ENCODE measurements at places on chromosomes 16 and 17.

- no peak for DNase-seq
These were observed 4.2 kb upstream of the KLHL11 start for GRCh38 chr17:41869426-41869825.

- no peak for DNase-seq
These were observed 104.4 kb upstream of the CLEC3A start for GRCh38 chr16:77917971-77918370.

DNA sequence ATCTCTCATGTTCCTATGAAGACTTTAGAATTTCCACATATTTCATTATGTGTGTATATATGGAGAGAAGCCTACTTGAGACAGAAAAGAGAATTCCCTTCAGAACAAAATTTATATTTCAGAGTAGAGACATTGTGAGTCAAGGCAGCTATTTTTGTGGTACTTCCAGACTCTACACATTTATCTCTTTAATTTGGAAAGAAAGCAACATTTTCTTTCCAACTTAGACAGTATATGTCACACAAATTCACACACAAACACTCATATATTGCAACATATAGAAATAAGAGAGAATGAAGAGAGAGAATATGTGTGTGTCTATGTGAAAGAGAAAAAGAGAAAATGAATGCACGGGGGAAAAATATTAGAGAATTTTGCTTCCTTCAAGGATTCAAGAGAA, 158.8 kb downstream of the CDH8 start:
- DNase-seq = no peak

- DNase-seq = no peak
These were observed 441.1 kb downstream of the MAF start for GRCh38 chr16:79159261-79160049.

DNA sequence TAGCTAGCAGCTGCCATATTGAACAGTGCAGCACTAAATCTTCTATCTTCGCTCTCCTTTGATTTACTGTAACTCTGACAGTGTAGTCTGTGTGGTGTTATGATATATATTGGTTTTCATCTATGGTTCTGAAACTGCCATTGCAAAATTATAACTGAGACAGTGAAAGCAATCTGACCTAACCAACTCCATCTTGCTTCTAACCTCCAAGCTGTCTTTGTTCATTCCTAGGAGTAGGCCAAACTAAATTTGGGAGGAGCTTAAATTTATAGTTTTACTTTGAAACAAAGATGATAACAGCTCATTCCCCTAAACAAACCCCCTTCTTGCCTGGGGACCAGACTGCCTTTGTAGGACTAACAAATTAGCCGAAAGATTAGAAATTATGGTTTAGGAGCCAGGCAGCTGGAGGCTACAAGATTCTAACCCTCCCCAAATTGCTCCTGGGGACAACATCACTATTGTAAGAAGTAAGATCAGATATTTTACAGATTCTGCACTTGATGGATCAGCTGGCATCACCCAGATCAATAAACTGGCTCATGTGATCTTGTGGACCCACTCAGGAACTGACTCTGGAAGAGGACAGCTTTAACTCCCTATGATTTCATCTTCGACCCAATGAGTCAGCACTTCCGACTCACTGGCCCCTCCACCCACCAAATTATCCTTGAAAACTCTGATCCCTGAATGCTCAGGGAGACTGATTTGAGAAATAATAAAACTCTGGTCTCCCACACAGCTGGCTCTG, 47.0 kb upstream of the FBXO47 start:
- peak; percentile 76 for DNase-seq

DNA sequence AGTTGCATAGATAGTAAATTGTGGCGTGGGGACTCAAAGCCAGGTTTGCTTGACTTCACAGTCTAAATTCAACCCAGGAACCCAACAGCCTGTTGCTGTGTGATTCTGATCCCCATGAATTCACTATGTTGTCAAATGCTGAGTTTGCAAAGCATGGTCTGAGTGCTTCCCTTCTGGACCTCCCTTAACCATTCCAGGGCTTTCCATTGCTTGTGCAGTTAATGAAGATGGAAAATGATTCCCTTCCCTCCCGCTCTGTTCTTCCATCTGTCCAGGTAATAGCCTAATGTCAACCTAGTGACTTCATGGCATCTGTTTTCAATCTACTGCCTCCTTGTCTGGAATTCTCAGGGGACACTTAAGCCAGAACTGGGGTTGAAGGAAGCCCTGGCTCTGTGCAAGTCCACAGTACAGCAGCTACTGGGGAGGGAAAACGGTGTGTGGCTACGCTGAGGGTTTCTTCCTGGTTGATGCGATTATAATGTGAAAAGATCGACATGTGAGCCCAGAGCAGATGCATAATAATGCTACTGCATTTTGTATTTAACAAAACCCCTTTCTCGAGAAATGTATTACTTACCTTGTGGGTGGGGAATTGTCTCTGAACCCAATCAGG, 206.7 kb downstream of the CDH13 start:
- peak; percentile 23 for DNase-seq

DNA sequence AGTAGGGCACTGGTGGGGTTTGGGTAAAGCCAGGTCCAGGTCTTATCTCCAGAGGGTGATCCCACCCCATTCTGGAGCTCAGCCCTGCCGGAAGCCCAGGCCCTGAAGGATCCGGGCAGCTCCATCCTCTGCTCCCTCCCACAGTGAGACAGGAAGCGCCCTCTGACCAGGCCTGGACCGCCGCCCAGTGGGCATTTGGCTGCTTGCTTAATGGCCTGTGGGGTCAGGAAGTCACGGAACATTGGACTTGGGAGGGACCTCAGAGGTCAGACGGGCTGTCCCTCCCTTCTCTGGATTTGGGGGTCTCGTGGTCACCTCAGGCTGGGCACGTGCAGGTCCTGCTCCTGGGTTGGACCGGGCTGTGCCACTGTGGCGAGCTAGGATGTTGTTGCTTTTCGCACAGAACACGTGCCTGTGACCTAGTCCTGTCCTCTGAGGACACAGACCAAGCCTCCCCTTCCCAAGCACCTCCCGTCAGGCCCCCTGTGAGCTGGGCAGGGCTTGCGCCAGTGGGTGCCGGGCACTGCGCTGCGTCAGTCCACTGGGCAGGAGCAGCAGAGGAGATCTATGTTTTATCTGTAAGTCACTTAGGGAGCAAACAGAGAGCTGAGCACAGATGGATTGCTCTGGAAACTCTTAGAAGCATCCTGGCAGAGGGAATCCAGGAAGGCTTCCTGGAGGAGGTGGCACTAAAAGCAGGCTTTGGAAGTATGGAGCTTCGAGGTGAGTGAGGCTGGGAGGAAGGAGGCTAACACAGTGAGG, 49.4 kb upstream of the GSE1 start:
- DNase-seq = no peak

DNA sequence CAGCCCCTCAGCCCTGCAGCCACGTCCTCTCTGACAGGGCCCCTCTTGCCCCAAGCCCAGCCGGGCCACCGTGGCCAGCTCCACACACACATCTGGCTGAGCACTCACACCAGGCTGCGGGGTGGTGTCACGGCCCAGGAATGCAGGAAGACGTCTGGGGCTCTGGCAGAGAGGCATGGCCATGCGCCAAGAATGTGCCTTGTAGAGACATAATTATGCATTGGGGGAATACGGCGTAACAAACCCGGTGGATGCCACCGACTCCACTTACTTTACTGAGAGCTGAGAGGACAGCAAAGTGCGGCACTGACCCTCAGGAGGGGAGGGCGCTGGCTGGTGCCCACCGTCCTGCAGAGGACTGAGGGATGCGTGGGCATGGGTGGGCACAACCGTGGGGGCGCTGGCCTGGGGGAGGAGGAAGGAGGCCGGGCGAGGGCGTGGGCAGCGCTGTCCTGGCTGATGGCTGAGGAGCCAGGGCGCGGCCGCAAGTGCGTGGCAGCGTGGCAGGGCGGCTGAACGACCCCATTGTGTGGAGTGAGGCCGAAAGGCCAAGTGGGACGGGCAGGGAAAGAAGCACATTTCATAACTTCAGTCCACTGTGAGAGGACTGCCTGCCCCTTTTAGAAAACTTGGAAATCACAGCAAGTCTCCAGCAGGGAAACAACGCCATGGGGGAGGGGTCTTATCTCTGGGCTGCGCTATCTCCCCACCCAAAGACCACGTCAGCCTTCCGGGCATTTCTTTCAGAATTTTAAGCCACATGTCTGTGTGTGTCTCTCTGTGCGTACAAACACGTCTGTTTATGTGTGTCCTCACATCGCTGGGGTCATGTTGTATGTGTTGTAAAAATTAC, 30.6 kb downstream of the METRNL start:
- DNase-seq = peak; percentile 99

DNA sequence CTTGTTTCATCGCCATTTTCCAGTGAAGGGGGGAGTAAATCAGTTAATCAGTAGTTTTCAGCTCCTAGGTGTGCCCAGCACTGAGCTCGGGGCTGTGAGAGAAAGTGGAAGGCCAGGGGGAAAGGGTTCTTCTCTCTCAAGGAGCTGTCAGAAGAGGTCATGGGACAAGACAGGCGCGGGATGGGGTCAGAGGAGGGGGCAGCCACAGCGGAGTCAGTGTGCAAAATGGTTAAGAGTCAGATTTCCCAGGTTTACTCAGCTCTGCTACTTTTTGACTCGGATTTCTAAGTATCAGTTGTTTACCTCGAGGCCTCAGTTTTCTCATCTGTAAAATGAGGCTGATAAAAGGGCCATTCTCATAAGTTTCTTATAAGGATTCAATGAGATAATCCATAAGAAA, 4.3 kb upstream of the XYLT1 start:
- DNase-seq = no peak

All from fibroblast of skin of back (primary cell).